Urinary bladder (tissue), 4 donors: ENCODE measurements at places on chromosomes 4 and X. TPM values are rescaled to one million over a fixed set of nuclear protein-coding genes. Genes with fewer than 3 reads are reported as not detected.

- DNase-seq, result no peak
These were observed 54.0 kb downstream of the TBL1X start for GRCh38 chrX:9518889-9519288.

DNA sequence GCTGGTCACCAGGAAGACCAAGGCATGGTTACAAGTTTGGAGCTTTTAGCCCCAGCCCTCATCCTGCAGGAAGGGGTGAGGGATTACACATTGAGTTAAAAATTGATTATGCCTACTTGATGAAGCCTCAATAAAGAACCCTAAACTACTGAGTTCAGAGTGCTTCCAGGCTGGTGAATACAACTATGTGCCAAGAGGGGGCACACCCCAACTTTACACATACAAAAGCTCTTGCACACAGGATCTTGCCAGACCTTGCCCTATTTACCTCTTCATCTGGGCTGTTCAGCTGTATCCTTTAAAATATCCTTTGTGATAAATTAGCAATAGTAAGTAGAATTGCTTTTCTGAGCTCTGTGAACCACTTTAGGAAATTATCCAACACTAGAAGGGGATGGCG, 489.3 kb downstream of the INPP4B start:
- no peak for DNase-seq

DNA sequence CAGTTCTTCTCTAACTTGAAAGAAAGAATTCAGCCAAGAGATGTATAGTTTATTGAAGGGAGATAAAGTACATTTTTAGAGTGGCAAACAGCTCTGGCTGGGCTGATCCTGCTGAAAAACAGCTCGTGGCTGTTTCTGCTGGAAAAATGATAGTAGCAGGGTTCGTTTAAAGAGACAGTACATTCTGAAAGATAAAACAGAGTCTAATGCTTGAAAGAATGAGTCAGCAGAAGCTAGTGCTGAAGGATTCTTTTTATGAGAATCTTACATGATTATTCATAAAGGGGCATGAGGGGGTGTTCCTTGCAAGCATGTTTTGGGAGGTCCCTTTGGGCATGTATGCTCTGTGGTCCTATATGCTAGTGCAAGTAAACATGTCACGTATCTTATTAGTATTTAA, 790.0 kb downstream of the PCDH18 start:
- DNase-seq, result no peak

DNA sequence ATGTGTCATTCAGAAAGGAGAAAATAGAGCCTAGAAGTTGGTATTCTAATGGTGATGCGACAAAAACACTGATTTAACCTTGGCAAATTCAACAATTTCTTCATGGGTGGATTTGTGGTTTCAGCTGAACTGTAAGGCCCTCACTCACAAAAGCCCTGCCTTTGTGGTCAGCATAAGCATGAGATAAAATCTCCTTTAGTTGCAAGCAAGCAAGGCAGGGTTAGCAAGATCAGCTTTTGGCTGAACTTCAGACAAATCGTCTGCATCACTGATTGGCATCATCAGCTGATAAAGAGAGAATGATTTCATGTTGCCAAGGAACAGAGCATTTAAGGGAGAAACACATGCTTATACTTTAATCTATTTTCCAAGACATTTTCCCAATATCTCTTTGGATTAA, 2582.2 kb downstream of the PCDH7 start:
- DNase-seq, result no peak

SPACA5 gene
- not detected for total RNA-seq

MAMLD1 gene
- 2.5 TPM for total RNA-seq
